Breast epithelium (tissue), 4 donors: ENCODE measurements at places on chromosomes 4 and X.

DNA sequence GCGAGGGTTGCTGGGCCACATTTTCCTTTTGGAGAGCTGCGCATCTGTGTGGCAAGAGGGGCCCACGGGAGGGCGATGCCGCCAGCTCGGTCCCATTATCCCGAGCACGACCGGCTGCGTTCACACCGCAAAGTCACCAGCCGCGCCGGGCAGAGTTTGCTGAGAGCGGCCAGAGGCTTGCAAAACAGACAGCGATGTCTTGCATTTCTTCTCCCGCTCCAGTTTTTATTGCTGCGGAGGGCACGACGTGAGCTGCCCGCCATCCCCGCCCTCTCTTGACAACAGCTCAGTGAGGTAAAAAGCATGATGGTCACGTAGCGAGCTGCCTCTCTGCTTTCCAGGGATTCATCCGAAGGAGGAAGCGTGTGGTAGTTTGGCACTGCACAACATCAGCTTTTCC is 102.1 kb upstream of the TENM3 start:
- H3K27ac ChIP-seq: no peak overlapping the region
- no peak overlapping the region for H3K4me3 ChIP-seq
- no peak for DNase-seq
- H3K27me3 ChIP-seq: peaks cover 52% of the 10 kb centered on the region
- H3K36me3 ChIP-seq: no peaks in the 10 kb centered on the region

GRCh38 chr4:113311047-113311446 is 261.6 kb downstream of the ANK2 start:
- DNase-seq: no peak

GRCh38 chr4:7865533-7865932 is 74.1 kb downstream of the AFAP1 start:
- no peak overlapping the region for H3K4me3 ChIP-seq
- H3K27me3 ChIP-seq: no peaks in the 10 kb centered on the region
- no peak for DNase-seq

- H3K27ac ChIP-seq: no peak overlapping the region
- no peak for DNase-seq
- H3K27me3 ChIP-seq: no peaks in the 10 kb centered on the region
- H3K36me3 ChIP-seq: no peaks in the 10 kb centered on the region
Observed at GRCh38 chrX:19532709-19533108, 17.4 kb upstream of the MAP3K15 start.
